ENCODE measurements at places on chromosomes 3 and 15.

DNA sequence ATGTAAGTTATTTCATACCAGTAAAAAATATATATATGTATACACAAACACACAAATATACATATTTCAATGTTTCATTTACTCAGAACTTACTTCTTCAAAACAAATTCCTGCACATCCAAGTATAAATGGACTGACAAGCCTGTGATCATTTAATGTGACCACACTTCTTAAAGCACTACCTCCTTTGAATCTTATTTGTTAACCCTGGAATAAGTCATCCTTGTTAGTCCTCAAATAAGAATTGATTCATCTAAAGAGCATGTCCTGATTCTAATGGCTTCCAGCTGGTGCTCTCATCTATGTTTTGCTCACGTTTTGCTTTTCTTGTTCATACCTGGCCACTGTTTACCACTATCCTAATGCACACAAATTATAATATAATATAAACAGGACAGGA lies 103.9 kb upstream of the UBP1 start:
- DNase-seq, result no peak

- no peak for DNase-seq
Observed at GRCh38 chr3:72180405-72180804, 395.5 kb upstream of the PROK2 start.

GRCh38 chr3:98580401-98581386 lies 12.7 kb downstream of the CPOX start:
- DNase-seq, result no peak

- DNase-seq, result no peak
Observed at GRCh38 chr15:50018491-50018890, 100.5 kb downstream of the ATP8B4 start.

Measured in activated CD4-positive, alpha-beta T cell treated with anti-CD3 and anti-CD28 coated beads, Interleukin-2, amount 50 U/mL, for 48 hours (primary cell).